CD4-positive, alpha-beta T cell treated with Interleukin-17A for 4 hours (primary cell): ENCODE measurements at places on chromosomes 7 and 10.

DNA sequence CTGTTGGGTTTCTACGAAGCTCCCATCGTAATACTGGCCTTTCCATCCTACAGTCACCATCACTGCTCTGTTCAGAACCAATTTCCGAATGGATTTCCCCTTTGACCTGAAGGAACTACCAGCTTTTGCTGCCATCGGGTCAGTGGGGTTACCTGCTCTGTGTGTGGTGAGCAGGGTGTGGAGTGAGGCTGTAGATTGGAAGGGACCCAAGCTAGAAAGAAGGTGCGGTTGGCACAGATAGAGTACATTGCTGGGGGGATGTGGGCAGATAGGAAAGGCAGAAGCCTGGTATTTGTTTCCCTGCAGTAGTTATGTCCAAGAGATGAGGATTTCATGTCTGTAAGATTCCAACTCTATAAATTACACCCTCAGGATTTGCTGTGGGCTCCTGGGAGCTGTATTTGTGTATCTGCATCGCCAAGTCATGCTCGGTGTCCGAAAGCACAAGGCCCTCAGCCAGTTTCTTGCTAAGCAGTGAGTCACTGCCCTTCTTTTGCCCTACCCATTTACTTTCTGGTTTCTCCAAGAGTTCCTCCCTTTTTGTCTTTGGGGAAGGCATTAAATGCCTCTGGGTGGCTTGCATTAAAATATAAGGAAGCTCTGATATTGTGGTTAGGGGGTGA, 15.4 kb downstream of the CLCN1 start:
- no peak for DNase-seq

- no peak for DNase-seq
Observed at GRCh38 chr7:55427342-55427741, 62.2 kb downstream of the LANCL2 start.

DNA sequence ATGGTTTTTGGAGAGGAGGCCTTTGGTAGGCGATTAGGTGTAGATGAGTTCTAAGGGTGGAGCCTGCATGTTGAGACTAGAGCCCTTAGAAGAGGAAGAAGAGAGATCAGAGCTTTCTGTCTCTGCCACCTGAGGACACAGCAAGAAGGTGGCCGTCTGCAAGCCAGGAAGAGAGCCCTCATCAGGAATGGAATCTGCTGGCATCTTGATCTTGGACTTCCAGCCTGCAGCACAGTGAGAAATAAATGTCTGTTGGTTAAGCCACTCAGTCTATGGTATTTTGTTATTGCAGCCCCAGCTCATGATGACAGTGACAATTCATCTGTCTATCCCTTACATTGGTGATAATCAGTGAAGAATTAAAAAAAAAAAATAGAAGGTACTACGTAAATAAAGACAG, 335.2 kb downstream of the PRPF18 start:
- no peak for DNase-seq

- no peak for DNase-seq
Observed at GRCh38 chr7:143437578-143437977, 5.7 kb upstream of the TAS2R60 start.

GRCh38 chr7:26385240-26385639, 93.6 kb downstream of the SNX10 start:
- no peak for DNase-seq

DNA sequence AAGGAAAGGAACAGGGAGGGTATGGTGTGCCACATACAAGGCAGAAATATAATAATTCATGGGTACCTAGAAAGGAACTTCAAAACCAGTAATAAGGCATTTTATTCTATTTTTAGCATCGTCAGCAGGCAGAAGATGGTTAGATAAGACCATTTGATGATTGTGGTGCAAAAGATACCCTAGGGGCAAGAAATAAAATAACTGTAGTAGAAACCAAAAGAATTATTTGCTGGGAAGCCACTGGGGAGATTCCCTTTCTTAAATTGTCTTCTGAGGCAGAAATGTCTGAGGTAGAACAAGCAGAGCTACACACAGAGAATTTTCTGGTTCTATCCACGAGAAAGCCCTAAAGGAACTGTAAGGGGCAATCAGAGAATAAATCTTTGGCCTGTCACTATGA, 64.3 kb upstream of the PCGF5 start:
- DNase-seq, result no peak

DNA sequence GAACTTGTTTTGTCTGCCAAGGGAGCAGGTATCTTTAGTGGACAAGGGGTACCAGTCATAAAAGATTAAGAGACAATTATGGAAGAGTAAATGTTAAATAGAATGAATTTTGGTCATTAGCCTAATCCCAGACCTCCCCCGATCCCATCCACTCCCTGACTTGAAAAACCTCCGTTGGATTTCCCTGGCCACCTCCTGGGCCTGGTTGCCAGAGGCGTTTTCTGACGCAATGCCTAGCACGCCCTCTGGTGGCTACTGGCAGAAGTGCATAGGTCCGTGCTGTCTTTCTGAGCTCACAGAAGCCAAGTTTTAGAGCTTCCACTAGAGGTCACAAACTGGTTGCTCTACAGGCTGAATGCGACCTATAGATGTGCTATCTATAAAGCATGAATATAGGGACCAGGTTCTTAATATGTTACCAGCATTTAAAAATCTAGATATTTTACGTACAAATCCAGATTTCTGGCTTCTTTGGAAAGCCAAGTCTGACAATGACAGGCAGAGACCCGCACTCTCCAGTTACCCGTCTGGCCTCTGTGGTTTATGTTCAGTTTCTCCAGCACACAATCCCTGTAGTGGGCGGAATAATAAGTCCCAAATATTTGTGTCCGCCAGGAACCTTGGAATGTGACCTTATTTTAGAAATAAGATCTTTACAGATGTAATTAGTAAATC, 39.8 kb downstream of the SPOCK2 start:
- DNase-seq, result peak; percentile 92
